ENCODE measurements at places on chromosomes 6 and 20.

- no peak for DNase-seq
These were observed 589.7 kb downstream of the CBLN4 start for GRCh38 chr20:55415567-55416142.

GRCh38 chr20:6707321-6707831, 60.1 kb upstream of the BMP2 start:
- DNase-seq = no peak

DNA sequence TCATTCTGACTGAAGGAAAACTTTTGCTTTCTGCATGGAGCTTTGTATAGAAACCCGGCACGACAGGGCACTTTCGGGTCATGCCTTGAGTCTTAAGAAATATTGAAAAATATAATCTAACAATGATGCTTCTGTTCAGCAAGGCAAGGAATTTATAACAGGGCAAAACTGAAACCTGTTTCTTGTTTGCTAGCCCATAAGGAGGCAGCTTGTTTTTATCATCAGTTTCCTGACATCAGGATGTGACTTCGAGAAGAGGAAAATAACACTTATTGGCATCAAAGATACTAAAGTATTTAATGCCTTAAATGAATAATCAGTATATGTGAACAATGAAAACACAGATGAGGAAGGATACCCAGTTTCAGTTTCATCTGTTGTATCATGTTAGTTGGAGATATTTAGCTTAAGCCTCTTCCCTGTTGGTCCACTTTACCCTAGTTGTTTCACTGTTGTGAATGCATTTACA, 146.5 kb downstream of the CDKAL1 start:
- no peak for DNase-seq

DNA sequence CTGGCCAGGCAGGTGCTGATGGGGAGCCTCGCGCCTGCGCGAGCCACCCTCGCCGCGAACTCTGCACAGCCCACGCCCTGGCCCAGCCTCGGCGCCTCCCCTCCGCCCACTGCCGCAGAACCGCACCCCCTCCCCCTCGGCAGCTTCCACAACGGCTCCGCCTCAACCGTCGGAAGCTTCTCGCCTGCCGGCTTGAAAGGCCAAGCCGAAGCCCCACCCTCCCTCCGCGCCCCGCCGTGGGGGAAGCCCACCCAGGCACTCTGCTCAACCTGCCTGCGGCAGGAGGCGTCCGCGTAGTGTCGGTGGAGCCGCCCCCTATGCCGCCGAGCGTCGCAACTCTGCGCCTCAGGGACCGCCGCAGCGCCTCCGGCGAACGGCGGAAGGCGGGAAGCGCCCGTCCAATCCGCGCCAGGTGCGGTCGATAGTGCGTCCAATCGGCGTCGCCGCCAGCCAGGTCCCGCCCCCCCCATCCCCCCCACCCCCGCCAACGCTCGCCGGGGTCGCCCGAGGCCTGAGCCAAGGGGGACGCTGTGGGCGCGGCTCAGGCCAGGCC, at the start of gene SYCP2:
TSS of gene SYCP2 (minus strand) at position 342 of the 553 bp plus-strand sequence. CDS start 11,224 bp downstream, outside the sequence.
- DNase-seq = peak; percentile 48

- no peak for DNase-seq
These were observed 3.0 kb downstream of the WFDC5 start for GRCh38 chr20:45111799-45112471.

- no peak for DNase-seq
These were observed 110.4 kb downstream of the SYCP2 start for GRCh38 chr20:59823030-59823423.

- DNase-seq = no peak
These were observed 169.0 kb downstream of the BACH2 start for GRCh38 chr6:90127595-90127994.

GRCh38 chr20:10658051-10658823, 15.6 kb downstream of the JAG1 start:
- DNase-seq = no peak

DNA sequence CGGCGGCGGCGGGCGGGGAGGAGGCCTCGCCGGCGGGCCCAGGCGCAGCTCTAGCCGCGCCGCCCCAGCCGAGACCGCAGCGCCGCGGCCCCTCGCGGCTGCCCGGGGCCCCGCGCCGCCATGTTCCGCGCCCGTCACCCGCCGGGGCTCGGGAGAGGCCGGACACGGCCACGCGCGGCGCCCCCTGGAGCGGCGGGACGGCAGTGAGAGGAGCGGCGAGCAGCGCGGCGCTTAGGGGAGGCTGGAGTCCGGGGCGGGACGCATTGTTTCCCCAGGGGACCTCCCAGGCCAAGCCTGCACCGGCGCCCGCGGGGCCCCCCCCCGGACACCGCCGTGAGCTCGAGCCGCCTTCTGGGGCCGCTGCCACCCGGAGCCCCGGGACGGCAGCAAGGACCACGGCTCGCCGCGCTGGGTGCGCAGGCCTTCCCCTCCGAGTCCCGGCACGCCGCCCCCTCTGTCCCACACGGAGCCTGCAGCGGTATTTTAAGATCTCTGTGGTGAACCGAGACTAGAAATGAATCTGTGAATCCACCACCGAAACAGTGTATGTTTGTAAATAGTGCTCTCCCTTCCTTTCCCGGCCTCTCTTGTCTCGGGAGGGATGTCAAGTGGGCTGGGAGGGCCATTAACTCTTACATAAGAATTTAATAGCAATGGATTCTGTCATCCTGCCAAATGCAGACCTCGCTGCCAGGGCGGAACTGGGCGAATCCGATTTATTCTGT, 424 bp upstream of the KIF13A start:
- no peak for DNase-seq

GRCh38 chr6:13299403-13299821, 28.9 kb downstream of the TBC1D7 start:
- no peak for DNase-seq

- DNase-seq = no peak
These were observed 367.0 kb upstream of the MARCKS start for GRCh38 chr6:113489952-113490746.

GRCh38 chr20:40535816-40536215, 153.2 kb downstream of the MAFB start:
- DNase-seq = no peak

- DNase-seq = no peak
These were observed at the start of gene TFAP2C for GRCh38 chr20:56628873-56629463. Gene TFAP2C, plus strand, starts transcription at chr20:56629306. Its CDS starts 239 bp downstream, at chr20:56629545.

GRCh38 chr6:25263657-25264056, 15.5 kb upstream of the CARMIL1 start:
- no peak for DNase-seq

DNA sequence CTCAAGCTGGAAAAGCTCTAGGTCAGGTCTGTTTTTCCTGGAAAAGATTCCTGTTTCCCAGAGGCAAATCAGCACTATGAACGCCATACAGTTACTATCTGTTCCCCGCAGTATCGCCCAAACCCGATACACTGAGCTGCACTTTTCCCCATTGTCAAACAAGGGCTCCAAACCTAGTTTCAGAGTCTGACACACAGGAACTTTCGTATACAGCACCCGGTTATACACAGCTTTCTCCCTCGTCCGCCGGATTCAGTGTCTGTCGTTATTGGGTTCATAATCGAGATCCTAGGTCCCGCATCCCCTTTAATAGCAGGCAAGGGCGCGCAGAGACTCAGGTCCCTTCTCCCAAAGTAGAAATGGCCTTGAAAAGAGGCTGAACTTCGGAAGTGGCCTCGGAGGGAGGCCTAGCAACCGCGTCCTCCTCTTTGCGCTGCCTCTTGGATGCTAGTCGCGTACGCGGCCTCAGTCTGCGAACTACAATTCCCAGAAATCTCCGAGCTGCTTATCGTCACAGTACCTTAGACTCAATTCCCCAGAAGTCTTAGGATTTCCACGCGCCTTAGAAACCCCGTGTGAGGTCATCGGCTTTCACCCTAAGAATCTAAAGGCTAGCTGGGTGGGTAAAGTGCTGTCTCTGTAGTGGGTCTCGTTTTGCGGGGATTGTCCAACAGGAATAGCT, 34.2 kb downstream of the ZNF391 start:
- no peak for DNase-seq

GRCh38 chr6:160115421-160115820, 6.2 kb upstream of the SLC22A1 start:
- no peak for DNase-seq

- no peak for DNase-seq
These were observed 158.4 kb downstream of the GPX5 start for GRCh38 chr6:28683945-28684538.

DNA sequence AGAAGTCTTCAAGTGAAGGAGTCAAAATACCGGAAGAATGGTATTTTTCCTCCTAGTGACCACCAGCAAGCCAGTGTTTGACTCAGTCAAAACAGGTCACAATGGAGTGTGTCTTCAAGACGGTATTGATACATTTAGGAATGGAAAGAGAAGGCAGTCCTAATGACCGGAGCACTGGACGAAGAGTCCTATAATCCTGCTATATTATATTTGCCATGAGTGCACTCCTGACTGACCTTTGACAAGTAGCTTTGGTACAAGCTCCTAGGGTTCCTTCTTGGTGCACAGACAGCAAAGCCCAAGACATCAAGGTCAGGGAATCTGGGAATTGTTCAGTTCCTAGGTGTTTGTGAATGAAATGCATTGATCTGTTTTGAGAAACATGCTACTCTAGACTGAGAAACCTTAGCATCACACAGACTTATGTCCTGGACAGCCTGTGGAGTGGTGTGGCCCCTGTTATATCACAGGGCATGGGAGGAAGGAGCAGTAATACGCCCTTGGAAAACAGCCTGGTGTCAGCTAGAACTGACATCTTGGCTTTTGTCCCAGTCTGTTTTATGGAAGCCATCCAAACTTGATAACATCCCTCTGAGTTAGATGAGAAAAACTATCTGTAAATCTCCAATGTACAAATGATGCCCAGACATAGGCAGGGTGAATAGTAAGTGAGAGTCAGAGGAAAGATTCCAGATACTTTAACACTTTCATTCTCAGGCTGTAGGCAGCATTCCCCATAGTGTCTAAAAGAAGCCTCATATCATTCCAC, 18.5 kb downstream of the NOX3 start:
- DNase-seq = no peak

DNA sequence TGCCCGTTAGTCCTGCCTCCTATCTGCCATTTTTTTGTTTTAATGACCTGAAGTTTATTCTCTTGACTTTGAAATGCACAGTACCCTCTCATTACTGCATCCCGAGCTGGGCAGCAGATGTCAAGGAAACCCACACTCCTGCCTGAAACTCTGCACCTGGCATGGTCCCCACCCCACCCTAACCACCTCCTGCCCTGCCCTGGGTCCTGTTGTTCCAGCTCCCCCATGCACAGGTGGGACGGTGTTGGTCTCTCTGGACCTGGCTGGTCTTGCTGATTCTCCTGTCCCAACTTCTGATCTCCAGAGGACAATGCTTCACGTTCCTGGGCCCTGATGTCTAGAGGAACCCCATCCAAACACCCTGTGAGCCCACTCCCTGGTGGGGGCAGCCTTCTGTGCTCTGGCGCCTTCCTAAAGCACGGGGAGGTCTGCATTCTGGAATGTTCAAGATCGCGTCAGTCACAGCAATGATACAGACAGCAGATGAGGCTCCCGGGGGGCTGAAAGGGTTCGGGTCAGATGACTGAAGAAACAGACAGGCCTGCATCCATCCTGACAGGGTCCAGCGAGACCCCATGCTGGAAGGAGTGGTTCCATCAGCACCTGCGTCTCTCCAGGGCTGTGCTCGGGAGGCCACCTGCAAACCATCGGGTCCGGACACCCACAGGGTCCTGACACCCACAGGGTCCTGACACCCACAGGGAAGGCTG, 73.6 kb downstream of the ERMARD start:
- no peak for DNase-seq

DNA sequence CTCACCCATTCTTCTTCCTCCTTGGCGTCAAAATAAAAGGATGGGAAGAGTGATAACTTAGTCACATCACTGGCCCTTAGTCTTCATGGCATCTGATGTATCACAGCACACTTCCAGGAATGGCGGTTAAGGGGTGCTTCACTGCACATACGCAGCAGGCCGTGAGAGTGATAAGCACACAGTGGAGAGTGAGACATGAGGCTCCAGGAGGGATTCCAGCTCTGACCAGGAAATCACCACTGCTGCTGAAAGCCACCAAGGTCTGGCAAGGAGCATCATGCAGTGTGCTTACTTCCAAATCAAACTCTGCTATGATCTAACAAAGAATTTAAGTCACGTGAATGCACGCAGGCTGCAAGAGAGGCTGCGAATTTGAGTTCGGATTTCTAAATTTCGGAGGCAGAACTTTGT, 62.4 kb downstream of the ARID1B start:
- no peak for DNase-seq

DNA sequence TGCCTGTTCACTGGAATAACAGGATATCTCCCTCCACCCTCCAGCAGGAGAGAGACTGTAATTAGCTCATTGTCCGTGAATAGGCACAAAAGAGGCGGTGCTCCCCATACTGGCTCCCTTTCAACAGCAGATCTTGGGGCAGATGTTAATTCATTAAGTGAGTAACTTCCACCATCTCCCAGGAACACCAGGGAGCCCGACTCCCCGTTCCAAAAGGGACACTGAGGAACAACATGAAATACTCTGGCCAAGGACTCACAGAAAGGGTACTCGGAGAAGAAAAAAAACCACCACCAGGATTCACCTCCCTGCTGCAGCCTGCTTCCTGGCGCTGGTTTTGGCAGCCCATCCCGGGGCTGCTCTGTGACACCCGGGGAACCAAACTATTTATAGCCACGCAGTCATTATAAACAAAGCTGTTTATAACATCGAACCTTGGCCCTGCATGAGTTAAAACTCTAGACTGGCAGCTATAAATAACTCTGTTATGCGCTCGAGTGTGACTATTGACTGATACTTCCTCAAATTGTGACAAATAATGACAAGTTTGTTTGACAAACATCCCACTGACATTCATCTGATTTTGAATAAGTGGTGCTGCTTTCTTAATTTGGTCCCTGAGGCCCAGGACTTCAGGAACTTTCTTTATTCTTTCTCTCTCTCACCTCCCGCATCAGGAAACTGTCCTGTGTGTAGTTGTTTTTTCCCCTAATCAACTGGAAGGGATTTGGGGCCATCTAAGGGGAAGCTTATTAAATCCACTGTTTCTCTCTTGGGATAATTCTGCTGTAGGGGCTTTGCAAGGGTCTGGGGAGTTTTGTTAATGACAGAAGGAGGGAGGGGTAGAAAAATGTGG, 521.6 kb downstream of the CD83 start:
- DNase-seq = no peak

DNA sequence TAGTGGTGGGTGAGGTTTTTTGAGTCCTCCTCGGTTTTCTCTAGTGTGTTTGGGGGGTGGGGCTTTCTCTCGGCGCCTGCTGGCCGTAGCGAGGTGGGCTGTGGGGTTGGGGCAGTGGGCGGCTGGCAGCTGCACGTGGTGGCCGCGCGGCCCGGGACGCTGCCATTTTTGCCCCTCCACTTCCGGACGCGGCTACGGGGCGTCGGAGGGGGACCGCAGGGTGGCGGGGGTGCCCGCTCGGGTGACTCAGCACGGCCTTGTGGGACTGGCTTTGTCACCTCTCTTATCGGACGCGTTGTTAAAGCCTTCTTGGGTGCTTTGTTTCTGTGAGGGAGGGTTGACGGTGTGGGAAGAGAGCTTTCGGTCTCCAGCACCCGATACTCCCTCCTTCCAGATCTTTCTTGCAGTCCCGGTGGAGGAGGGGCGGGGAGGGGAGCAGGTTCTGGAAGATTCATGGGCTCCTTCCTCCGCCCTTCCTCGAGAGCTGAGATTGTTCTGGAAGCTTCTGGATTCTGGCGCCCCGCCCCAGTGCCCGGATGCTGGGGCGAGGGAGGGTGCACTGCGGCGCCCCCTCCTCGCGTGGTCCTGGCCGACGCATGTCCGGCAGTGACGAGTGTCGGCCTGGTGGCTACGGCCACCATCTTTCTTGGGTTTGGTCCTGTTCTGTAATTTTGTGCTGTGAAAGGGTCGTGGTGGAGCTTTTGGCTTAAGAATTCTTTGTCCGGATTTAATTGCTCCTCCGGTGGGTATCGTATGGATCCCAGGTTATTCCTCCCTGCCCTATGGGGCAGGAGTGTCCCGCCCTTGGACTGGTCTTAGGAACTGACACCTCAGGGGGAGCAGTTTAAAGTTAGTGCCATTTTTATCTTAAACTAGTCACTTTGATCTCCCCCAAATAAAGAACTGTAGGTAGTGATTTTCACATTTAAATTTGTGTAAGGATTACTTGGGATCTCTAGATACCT, 719 bp downstream of the HSP90AB1 start:
- peak; percentile 85 for DNase-seq

Measured in T-helper 9 cell (primary cell).